DMS79 (cell line): ENCODE measurements at places on chromosomes 5 and 9.

GRCh38 chr5:172418862-172419814 lies 35.2 kb downstream of the SH3PXD2B start:
- no peak for DNase-seq

DNA sequence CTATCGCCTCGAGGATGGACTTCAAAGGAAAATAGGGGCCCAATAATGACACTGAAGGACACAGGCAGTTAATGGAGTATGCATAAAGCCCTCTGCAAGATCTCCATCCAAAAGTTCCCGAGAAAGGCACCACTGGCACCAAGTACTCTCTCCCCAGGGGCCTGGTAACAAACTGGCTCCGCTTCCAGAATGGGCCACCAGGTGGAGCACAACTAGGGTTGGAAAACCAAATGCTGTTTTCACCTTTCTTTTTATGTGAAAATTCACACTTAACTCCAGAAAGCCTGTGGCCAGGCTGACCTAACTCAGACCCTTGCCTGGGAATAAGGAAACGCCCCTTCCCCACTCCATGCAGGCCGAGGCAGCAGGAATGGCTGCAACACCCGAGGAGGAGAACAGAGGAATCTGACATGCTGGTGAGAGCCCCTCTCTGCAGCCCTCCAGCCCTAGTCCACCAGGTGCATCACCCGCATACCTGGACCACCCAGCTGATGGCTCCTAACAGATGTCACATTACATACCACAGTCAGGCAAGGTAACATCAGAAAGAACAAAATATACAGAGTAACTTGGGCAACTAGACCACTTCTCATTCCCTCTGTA lies 42.8 kb downstream of the CAMSAP1 start:
- DNase-seq = no peak

- no peak for DNase-seq
Measured at GRCh38 chr9:34252016-34252415, 73.2 kb downstream of the UBAP1 start.

GRCh38 chr9:130235558-130236435 lies 29.8 kb upstream of the HMCN2 start:
- peak; percentile 17 for DNase-seq

DNA sequence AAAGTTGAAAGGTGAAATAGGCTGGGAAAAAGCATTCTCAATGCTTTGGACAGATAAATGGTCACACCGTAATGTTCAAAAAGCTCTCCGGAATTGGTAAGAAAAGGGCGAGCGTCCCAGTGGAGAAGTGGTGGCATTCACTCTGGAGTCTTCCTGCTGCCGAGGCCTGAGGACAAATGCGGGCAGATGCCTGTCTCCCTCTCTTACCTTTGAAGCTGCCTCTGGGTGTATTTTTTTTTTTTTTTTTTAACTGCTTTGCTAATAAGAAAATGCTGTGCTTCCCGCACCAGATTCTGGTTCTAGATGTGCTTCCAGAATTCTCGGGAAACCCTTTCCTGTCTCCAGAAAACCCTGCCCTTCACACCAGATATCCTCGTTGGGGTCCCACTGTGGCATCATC lies 24.4 kb upstream of the CTSL start:
- no peak for DNase-seq

DNA sequence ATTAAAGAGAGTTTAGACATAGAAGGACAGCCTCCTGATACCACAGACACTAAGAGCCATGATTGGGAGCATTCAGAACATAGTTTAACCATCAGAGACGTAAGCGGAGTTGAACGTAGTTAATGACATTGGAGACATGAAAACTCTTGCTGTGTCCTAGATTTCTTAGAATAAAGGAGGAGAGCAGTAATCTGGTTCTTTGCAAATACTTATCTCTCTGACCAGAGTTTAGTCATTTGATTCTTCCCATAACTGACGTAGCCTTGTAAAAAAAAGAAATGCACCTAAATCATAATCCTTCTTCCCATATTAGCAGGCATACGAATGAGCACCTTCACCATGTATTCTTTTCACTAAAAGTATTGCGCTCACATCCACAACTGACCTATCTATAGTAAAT lies 433.3 kb upstream of the SMC2 start:
- no peak for DNase-seq

DNA sequence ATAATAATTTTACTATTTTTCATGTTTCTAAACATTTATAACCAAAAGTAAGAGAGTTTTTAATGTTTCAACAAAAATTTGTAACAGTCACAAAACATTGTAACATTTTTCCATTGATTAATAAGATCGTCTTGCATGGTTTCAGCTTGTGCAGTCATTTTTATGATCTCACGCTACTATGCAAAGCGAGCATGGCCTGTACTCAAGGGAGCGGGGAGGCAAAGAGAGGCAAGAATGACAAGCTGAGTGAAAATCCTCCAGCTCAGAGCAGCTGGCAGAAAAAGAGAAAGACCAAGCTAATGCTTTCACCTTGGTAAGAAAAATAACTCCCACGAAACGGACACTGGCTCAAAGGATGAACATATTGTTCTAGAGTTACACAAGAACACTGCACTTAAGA lies 90.0 kb upstream of the SV2C start:
- DNase-seq = no peak

DNA sequence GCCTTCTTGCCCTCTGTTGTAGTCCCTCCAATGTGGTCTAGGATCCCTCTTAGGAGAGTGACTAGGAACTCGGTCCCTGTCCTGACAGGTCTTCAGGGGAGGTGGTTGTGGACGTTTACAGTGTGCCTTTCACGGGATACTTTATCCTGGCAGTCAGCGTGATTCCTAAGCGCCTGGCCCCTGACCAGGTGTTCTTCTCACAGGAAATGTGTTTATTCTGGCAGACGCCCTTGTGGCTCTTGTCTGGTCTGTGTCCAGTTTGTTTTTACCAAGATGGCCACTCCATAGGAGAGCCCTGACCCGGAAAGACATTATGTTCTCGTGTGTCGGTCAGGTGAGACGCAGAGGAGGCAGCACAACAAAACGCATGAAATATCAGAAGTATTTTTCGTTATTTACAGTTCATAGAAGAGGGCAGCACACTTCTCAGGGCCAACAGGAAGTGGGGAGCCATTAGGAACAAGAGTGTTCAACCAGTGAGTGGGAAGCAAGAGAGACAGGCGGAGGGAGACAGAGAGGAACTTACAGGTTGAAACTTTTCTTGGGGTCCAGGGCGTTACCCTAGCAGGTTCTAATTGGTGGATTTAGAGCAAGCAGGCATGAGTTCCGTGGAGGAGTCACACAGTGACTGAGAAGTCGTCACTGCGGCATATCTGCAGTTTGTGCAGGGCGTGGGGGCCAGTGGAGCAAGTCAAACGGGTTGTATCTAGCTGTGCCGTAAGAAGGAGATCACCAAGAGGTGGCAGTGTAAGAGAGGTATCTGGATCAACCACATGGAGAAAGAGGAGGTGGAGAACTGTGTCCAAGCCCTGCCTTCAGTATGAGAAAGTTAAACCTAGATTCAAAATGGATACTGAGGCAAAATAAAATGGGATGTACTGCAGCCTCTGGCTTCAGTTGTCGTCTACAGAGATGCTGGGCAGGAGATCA lies 412.9 kb downstream of the ZSWIM6 start:
- DNase-seq = no peak

GRCh38 chr9:36450110-36450732 lies 50.2 kb upstream of the RNF38 start:
- DNase-seq = peak; percentile 23

GRCh38 chr5:57102905-57103255 lies 71.0 kb upstream of the GPBP1 start:
- DNase-seq = no peak

- no peak for DNase-seq
Measured at GRCh38 chr5:108101821-108102220, 280.1 kb downstream of the FBXL17 start.

- no peak for DNase-seq
Measured at GRCh38 chr5:67315082-67315989, 118.7 kb upstream of the CD180 start.

DNA sequence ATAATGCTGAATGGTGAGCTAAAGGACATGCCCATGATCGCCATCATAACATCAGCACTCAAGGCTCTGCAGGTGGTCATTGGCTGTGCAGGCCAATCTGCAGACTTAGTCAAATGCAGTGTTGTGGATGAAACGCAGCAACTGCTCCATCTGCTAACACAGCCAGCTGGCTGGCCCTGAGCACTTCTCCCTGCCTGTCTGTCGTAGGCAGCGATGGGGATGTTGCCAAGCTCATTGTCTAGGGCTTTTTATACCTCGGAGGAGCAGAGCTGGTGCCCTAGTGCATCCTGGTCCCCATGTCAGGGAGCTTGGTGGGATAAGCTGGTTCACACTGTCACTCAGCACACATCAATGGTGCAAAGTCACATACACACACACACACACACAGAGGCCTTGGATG lies 189.4 kb downstream of the TENT4A start:
- no peak for DNase-seq

DNA sequence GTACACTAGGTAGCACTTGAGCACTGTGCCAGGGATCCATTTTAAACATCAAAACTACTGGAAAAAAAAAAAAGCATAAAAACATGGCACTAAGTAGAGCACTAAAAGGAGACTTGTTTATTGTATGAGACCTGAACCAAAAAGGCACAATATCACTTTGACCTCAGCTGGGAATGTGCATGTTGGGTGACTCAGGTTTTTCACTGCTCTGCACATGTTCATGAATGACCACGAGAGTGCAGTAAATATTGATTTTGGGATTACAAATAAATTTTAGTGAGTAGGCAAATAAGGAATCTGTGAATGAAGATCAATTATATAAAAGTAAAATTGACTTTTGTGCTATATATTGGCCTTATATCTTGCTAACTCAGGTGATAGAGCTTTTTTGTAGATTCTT lies 11.8 kb downstream of the RMI1 start:
- DNase-seq = no peak

- DNase-seq = no peak
Measured at GRCh38 chr5:56964173-56964572, 12.2 kb upstream of the MIER3 start.

DNA sequence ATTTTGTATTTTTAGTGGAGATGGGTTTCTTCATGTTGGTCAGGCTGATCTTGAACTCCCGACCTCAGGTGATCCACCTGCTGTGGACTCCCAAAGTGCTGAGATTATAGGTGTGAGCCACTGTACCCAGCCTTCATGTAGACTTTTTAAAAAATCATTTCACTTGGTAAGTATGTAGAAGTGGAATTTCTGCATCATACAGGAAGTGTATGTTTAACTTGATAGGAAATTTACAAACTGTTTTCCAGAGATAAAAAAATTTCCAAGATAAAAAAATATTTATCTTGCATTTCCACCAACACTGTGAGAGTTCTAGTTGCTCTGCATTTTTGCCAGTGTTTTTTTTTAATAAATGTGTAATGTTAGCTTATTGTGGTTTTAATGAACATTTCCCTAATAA lies 155.8 kb downstream of the ZNF608 start:
- DNase-seq = no peak

DNA sequence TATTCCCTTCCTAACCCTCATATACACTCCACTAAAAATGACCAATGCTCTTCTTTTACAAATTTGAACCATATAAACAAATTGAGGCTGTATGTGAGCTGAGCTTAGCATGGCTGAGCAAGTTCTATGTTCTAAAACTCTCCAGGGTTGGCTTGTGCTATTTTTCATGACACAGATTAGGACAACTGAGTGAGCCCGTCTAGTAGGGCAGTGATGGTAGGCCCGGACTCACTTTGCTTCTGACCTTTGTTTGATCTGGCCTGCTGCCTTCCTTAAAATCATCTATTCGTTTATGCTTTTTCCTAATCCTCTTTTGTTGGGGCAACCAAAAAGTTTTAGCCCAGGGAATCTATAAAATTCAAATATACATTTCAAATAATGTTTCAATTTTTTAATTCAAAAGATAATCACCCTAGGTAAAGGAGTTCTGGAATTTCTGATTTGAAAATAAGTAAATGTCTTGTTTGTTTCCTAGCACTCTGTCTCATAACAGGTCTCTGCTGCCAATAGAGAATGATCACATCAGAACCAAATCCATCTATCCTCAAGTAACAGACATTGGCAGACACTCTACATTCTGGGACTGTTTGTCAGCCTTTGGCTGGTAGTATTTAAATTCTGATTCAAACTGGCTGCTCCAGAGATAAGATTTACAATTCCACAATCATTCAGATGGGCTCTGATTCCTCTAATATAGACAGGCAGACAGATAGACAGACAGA lies 217.0 kb upstream of the TARS1 start:
- DNase-seq = no peak

GRCh38 chr9:134217431-134218210 lies 53.3 kb upstream of the RNU6ATAC start:
- DNase-seq = no peak
